ENCODE measurements at places on chromosomes 7 and 10.

DNA sequence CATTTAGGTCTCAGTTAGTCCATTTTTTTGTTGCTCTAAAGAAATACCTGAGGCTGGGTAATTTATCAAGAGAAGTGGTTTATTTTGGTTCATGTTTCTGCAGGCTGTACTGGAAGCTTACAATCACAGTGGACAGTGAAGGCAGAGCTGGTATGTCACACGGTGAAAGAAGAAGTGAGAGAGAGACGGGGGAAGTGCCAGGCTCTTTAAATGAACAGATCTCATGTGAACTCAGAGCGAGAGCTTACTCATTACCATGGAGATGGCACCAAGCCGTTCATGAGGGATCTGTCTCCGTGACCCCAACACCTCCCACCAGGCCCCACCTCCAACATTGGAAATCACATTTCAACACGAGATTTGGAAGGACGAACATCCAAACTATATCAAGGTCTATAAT is 18.9 kb upstream of the PNLIPRP3 start:
- DNase-seq = no peak

DNA sequence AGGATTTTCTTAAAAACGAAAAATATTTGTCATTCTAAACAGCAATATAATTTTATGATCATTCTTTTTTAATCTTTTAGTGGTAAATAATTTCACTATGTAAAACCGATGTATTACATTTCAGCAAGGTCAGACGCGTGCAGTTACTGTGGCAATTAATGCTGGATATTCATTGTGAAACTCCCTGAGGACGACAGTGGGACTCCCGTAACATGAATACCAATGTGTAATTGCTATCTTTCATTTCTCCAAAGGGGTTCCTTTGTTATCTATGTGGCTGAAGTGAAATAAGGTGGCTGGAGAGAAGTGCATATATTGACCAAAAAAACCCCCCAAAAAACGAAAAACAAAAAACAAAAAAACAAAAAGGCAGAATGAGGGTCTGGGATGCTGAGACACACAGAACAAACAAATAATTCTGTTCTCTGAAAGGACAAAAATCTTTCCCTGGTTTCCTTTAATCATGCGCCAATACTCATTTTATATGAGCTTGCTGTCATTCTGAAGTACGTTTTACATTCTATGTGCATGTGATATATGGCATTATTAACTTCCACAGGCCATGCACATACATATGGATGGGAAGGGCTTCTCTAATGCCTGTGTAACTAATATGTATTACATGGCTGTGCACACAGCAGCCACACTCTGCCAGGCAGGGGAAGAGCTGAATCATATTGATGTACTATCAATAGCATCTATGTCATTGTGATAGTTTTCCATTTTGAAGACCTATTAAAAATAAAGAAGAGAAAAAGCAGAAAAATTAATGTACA is 161.4 kb downstream of the RAPGEF5 start:
- DNase-seq = no peak

- peak; percentile 88 for DNase-seq
These were observed 597 bp downstream of the APBB1IP start for GRCh38 chr10:26438534-26439341.

GRCh38 chr10:79129361-79129997 is 60.7 kb downstream of the ZMIZ1 start:
- DNase-seq = no peak

Measured in activated CD8-positive, alpha-beta memory T cell treated with anti-CD3 and anti-CD28 coated beads for 24 hours (primary cell).